ENCODE measurements at places on chromosomes 2 and 18.

- no peaks in the 10 kb centered on the region for H3K4me1 ChIP-seq
- H3K4me3 ChIP-seq: no peak overlapping the region
- peaks cover 25% of the 10 kb centered on the region for H3K27me3 ChIP-seq
Measured at GRCh38 chr2:29519338-29519925, 402.0 kb downstream of the ALK start.

- no peak overlapping the region for H3K4me3 ChIP-seq
- DNase-seq: no peak
- H3K27me3 ChIP-seq: peaks cover 2% of the 10 kb centered on the region
Measured at GRCh38 chr2:198710562-198710961, 747.2 kb downstream of the SATB2 start.

- no peak overlapping the region for H3K27ac ChIP-seq
- H3K4me1 ChIP-seq: peaks cover 9% of the 10 kb centered on the region
- peaks cover 5% of the 10 kb centered on the region for H3K27me3 ChIP-seq
- DNase-seq: no peak
Measured at GRCh38 chr18:51437280-51438271, 240.1 kb upstream of the MEX3C start.

- no peaks in the 10 kb centered on the region for H3K27me3 ChIP-seq
- H3K4me3 ChIP-seq: no peak overlapping the region
- no peak overlapping the region for H3K27ac ChIP-seq
- H3K36me3 ChIP-seq: no peaks in the 10 kb centered on the region
Measured at GRCh38 chr2:157348291-157348921, 22.8 kb upstream of the ERMN start.

DNA sequence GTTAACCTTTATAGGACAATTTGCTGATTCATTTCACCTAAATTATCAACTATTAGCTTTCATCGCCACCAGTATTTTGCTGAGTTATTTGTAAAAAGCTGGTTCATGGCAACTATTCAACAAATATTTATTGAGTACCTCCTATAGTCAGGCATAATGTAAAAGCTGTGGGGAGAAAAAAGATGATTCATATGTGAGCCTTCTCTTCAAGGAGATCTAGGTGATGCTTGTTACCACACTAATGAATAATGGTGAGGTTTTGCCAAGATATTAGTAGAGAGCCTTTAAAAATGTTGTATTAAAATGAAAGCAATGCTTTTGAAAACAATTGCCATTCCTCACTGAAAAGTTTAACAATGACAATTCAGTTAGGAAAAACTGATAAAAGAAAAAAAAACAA lies 187.8 kb downstream of the ANKRD44 start:
- H3K36me3 ChIP-seq: no peaks in the 10 kb centered on the region
- H3K4me3 ChIP-seq: no peak overlapping the region
- H3K27ac ChIP-seq: no peak overlapping the region
- no peaks in the 10 kb centered on the region for H3K27me3 ChIP-seq

- peaks cover 18% of the 10 kb centered on the region for H3K4me1 ChIP-seq
- H3K36me3 ChIP-seq: peaks cover 4% of the 10 kb centered on the region
- H3K27ac ChIP-seq: no peak overlapping the region
- DNase-seq: no peak
- H3K27me3 ChIP-seq: no peaks in the 10 kb centered on the region
- no peak overlapping the region for H3K4me3 ChIP-seq
Measured at GRCh38 chr2:205017381-205017780, 472.1 kb downstream of the PARD3B start.

- no peaks in the 10 kb centered on the region for H3K36me3 ChIP-seq
- peaks cover 7% of the 10 kb centered on the region for H3K4me1 ChIP-seq
- H3K27ac ChIP-seq: no peak overlapping the region
- H3K27me3 ChIP-seq: peaks cover 26% of the 10 kb centered on the region
- DNase-seq: no peak
- H3K4me3 ChIP-seq: no peak overlapping the region
Measured at GRCh38 chr2:120231564-120231973, 8.4 kb upstream of the TMEM185B start.

GRCh38 chr2:120344214-120344975 lies 1.5 kb upstream of the INHBB start:
- peak; percentile 24 for DNase-seq
- H3K36me3 ChIP-seq: no peaks in the 10 kb centered on the region
- peaks cover 14% of the 10 kb centered on the region for H3K4me1 ChIP-seq
- peaks cover 66% of the 10 kb centered on the region for H3K27me3 ChIP-seq
- no peak overlapping the region for H3K27ac ChIP-seq
- H3K4me3 ChIP-seq: no peak overlapping the region

GRCh38 chr2:1586923-1587840 lies 157.1 kb downstream of the PXDN start:
- no peak for DNase-seq
- peaks cover 10% of the 10 kb centered on the region for H3K4me1 ChIP-seq
- no peak overlapping the region for H3K4me3 ChIP-seq
- peaks cover 33% of the 10 kb centered on the region for H3K27me3 ChIP-seq

DNA sequence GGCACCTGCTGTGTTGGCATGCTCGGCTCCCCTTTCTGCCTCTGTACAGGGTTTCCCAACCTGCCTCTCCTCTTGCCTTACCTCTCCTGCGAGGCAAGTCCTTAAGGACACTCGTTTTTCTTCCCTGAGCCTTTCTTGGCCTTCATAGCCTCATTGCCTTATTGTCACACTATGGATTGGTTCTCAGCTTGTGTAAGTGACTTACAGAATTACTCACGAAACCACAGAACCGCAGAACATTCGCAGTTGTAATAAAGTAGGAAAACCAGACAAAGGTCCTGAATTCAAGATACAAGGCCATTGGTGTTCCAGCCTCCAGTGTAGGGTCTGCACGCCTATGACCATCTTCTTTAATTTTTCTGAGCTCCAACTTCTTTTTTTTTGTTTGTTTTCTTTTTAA lies 317.6 kb upstream of the SMIM21 start:
- no peak overlapping the region for H3K27ac ChIP-seq
- H3K36me3 ChIP-seq: no peaks in the 10 kb centered on the region
- peaks cover 1% of the 10 kb centered on the region for H3K4me1 ChIP-seq

All from progenitor cell of endocrine pancreas (in vitro differentiated cells).